ENCODE measurements at places on chromosomes 13 and 19.

- H3K4me1 ChIP-seq = peaks cover 4% of the 10 kb centered on the region
- no peak for DNase-seq
- H3K4me3 ChIP-seq = no peak overlapping the region
- H3K27ac ChIP-seq = no peak overlapping the region
- no peaks in the 10 kb centered on the region for H3K36me3 ChIP-seq
Observed at GRCh38 chr19:29875931-29876330, 64.1 kb downstream of the CCNE1 start.

- no peak overlapping the region for H3K27ac ChIP-seq
- no peak overlapping the region for H3K4me3 ChIP-seq
- DNase-seq = peak; percentile 38
- H3K27me3 ChIP-seq = peaks cover 42% of the 10 kb centered on the region
- H3K4me1 ChIP-seq = no peaks in the 10 kb centered on the region
- H3K36me3 ChIP-seq = no peaks in the 10 kb centered on the region
Observed at GRCh38 chr13:110319774-110320509, 12.9 kb downstream of the COL4A2 start.

- H3K4me3 ChIP-seq = no peak overlapping the region
- H3K27me3 ChIP-seq = no peaks in the 10 kb centered on the region
- H3K36me3 ChIP-seq = peaks cover 99% of the 10 kb centered on the region
- H3K27ac ChIP-seq = no peak overlapping the region
- no peaks in the 10 kb centered on the region for H3K4me1 ChIP-seq
Observed at GRCh38 chr19:15264061-15264932, 32.0 kb upstream of the EPHX3 start.

DNA sequence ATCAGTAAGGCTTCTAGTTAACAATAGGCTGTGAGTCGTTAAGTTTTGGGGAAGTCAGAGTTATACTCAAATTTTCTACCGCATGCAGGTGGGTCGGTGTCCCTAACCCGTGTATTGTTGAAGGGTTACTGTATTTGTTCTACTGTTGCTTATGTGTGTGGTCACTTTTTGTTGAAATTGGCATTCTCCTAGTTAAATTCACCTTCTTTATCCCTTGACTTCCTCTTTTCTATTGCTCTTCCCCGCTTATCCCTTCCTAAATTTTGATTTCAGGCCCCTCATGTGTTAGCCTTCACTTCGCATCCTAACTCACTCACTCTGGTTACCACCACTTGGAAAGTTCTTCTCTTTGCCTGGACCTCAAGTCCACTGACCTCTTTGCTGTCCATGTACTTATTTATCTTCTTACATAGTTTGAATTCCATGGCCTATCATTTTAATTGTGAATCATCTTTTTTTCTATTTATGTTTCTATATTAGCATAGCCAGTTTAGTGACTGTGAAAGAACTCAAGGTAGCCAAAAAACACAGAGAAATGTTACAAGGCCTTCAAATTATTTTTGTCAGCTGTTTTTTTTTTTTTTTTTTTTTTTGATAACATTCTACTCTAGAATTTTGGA, 52.9 kb downstream of the NDFIP2 start:
- H3K4me1 ChIP-seq = peaks cover 32% of the 10 kb centered on the region
- H3K27me3 ChIP-seq = no peaks in the 10 kb centered on the region
- peaks cover 87% of the 10 kb centered on the region for H3K36me3 ChIP-seq
- no peak overlapping the region for H3K27ac ChIP-seq

DNA sequence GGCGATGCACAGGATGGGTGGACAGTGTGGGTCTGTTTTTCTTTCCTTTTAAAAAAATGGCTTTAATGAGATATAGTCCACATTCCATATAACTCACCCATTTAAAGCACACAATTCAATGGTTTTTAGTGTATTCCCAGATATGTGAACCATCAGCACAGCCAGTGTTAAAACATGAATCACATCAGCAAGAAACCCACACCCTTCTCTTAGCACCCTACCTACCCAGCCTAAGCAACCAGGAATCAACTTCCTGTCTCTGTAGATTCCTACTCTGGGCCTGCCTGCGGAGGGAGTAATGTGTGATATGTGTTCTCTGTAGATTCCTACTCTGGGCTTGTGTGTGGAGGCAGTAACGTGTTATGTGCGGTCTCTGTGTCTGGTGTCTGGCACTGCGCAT, 11.9 kb downstream of the TMEM255B start:
- no peak overlapping the region for H3K27ac ChIP-seq
- H3K27me3 ChIP-seq = peaks cover 3% of the 10 kb centered on the region
- H3K36me3 ChIP-seq = no peaks in the 10 kb centered on the region

DNA sequence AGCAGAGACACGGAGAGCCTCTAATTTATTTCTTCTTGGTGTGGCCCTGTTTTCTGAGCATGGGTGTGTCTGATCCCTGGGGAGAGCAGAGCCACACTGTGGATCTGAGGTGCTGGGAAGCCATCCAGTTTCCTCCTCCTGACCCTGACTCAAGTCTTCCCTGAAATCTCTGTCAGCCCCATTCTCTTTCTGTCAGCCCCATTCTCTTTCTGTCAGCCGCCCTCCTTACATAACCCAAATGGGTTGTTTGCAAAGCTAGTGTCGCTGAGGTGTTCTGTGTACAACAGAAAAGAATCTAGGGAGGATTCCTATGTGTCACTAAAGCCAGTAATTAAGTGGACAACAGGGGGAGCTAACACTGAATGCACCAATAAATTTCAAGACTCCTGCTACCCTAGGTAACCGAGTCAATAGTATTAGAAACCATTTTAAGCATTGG, 50.2 kb downstream of the LRCH1 start:
- H3K36me3 ChIP-seq = 0 out of 2 replicates have a peak, but pooled peaks cover 3% of the 10 kb centered on the region
- DNase-seq = no peak
- no peaks in the 10 kb centered on the region for H3K4me1 ChIP-seq
- no peak overlapping the region for H3K27ac ChIP-seq
- H3K27me3 ChIP-seq = no peaks in the 10 kb centered on the region

Data from DND-41 (cell line).